Activated CD4-positive, alpha-beta T cell treated with anti-CD3 and anti-CD28 coated beads, Interleukin-2, amount 50 U/mL, for 16 hours (primary cell): ENCODE measurements at places on chromosomes 11 and 22.

DNA sequence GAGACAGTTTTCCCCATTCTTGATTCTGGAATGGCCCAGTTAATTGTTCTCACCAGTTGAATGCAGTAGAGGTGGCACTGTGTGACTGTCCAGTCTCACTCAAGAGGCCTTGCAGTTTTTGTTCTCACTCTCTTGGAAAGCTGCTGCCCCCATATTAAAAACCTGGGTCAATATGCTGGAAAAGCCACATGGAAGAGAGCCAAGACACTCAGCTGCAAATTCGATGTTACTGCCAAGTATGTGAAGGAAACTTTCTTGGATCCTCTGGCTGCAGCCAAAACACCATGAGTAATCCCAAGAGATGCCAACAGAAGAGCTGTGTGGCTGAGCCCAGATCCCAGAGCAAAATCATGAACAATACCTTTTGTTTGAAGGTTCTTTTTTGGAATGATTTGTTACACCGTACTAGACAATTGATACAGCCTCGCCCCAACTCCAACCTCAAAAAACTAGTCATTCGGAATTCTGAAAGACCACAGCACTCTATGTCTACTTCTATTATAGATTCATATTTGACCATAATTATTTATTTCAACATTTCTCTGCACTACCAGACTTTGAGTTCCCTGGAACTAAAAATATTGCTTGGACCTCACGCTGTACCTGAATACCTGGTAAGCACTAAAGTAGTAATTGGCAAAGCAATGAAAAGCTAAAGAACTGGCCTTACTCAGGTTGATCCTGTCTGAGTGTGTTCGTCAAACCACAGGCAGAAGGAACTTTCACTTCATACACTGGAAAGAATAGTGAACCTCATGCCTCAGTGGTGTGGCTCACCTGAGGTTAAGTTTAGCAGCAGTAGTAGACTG is 378.8 kb downstream of the ETS1 start:
- DNase-seq, result no peak

- no peak for DNase-seq
Measured at GRCh38 chr11:33687733-33688479, 12.7 kb downstream of the C11orf91 start.

GRCh38 chr11:121711939-121712338 is 259.2 kb upstream of the SORL1-AS1 start:
- DNase-seq, result no peak

GRCh38 chr11:120674542-120674941 is 163.0 kb downstream of the GRIK4 start:
- no peak for DNase-seq

DNA sequence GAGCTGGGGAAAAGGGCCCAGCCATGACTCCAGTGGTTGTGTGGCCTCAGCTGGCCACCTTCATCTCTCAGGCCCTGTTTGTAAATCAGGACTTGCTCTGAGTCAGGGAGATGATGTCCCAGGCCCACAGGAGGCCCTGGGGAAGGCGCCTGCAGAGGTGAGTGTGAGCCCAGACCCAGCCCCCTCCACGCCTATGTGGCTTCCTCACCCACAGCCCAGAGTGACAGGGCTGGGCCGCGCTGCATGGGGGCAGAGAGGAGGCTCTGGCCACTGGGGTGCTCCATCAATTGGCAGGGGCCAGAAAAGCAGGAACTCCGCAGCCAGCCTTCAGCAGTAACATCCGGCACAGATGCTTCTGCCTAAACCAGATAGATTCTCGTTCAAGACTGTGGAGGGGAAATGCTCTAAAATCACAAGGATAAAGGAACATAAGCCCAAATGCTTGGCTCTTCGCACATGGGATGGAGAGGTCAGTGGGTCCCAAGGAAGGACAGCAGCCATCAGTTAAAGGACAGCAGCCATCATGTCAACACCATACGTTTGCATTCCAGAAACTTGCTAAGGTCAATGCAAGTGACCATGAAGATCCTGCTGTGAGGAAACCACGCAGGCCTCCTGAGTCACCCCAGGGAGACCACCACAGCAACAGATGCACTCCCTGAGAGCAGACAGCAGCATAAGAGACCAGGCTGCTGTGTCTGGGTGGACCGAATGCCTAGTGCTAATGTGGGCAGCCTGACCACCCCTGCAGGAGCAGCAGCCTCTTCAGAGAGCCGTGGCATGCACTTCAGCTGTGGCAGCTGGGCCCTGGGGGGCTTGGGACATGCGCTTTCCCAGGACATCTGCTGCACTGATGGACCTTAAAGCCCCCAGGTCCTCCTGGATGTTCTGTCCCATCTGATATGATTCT is 28.3 kb downstream of the OSBPL5 start:
- no peak for DNase-seq

GRCh38 chr11:111422494-111423249 is 43.6 kb upstream of the POU2AF1 start:
- peak; percentile 51 for DNase-seq

GRCh38 chr22:49491726-49492125 is 335.9 kb downstream of the BRD1 start:
- DNase-seq, result no peak

DNA sequence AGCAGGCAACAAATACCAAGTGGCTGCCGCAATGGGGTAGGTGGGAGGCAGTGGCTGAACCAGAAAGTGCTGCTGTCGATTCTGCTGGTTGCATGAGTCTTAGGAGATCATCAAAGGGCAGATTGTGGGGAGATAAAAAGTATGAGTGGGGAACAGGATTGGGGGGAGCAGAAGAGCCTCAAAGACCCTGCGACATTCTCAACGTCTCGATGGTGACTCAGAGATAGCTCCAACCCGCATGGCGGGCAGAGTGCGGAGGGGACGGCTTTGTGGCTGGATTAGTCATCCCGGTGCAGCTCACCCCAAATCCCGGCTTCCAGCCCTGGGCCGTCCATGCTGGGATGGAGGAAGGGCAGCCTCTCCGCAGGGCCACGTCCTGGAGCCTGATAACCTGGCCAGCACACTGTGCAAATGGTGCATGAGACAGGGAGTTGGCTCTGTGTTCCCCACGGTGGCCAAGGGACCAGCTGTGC is 11.6 kb upstream of the RTN4R start:
- no peak for DNase-seq

DNA sequence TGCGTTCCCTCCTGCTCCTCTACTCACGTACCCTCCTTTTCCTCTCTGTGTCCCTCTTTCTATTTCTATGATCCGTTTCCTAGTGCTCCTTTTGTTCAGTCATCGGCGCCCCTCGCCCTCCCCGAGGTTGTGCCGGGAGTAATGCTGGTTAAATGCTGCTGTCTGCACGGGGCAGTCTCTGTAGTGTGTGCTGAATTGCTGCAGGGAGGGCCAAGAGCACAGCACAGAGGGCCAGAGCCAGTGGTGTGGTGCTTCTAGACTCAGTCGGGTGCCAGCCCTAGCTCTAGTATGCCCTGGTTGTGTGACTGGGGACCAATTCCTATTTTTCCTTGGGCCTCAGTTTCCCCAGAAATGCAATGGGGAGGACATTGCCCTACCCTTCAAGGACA is 98.3 kb downstream of the PKNOX2 start:
- no peak for DNase-seq

DNA sequence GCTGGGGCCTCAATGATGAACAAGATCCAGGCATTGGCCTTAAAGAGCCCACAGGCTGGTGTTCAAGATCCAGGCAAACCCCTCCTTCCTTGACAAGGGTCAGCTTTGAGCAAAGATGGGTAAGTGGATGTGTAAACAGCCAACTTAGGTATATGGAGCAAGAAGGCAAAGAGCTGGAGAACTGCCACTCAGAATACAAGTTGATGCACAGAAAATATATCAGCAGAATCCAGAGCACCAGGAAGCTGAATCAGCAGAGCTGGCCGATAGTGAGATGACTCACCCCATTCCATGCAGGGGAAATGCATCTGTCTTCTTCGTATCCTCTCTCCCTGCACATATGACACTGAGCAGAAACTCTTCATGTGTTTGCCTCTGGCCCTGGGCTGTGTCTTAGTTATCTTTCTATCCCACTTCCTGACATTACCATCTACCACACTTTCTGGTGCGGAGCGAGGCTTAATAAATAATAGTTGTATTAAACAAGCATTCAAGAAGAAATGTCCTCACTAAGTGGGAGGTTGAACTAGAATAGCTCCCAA is 57.8 kb downstream of the ENDOD1 start:
- DNase-seq, result peak; percentile 42

DNA sequence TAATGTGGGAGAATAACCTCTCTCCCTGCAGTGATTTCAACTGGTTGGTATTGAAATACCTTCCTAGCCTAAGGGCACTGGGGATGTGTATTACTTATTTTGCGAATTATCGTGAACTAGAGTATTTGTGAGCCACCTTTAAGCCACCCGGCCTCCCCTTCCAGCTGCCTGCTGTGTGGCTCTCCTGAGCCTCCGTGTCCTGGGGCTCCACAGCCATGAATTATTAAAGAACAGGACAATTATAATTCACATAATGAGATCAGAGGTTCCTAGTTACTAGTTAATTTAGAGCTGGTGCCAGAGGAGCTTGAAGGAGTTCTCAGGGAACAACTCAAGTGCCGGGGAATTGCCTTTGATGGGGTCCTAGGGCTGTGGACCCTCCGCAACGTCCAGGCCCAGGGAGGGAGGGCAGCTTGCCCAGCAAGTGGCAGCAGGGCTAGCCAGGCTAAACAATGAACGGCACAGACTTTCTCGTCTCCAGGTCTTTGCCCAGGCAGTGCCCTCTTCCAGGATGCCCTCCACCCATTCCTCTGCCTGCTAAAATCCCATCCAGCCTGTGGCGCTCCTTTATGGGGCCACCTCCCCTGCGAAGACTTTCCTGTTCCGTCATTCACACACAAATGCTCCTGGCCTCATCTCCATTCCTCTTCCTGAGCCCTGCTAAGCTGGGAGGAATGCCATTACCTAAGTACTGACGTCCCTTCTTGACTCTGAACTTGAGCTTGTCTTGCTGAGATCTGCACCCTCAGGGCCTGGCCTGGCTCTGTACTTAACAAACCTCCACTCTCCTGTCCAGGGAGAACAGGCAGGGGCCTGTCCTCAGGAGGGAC is 91.5 kb downstream of the RTL6 start:
- DNase-seq, result no peak

DNA sequence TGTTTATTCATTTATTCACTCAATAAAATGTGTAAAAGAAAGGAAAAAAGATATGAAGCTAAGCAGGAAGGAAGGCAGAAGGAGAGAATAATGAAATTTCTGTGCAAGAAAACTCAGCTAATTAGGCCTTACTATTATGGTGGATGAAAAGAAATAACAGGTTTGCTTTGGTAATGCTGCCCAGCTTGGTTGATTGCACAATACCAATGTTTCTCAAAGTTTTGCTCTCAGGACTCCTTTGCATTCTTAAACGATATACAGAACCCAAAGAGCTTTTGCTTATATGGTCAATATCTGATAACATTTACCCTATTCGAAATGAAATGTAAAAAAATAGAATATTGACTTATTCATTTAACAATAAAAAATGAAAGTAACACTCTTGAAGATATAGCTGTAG is 7.3 kb upstream of the CTSC start:
- DNase-seq, result no peak

GRCh38 chr11:31060880-31061279 is 308.7 kb downstream of the DCDC1 start:
- DNase-seq, result no peak

- DNase-seq, result no peak
Measured at GRCh38 chr11:12803086-12803826, 129.0 kb downstream of the TEAD1 start.

GRCh38 chr22:26327306-26327705 is 101.8 kb upstream of the ASPHD2 start:
- DNase-seq, result no peak

GRCh38 chr11:66694056-66694410 is 16.3 kb upstream of the RBM4B start:
- DNase-seq, result no peak

DNA sequence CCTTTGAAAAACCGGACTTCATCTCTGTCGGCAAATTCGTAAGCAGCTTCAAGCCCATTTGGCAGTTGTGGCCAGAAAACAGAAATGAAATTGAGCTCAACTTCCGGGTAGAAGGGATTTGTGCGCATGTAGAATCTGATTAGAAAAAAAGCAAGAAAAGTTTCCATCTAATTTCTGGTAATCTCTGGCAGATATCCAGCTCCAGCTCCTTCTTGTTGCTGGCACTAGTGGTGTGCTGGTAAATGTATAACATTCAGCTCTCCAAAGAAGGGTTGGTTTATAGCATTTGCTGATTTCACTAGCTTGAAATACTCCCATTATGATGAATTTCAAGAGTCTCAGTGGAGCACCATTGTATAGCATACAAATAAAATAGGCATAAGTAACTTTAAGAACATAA is 5.4 kb downstream of the MMP1 start:
- no peak for DNase-seq

DNA sequence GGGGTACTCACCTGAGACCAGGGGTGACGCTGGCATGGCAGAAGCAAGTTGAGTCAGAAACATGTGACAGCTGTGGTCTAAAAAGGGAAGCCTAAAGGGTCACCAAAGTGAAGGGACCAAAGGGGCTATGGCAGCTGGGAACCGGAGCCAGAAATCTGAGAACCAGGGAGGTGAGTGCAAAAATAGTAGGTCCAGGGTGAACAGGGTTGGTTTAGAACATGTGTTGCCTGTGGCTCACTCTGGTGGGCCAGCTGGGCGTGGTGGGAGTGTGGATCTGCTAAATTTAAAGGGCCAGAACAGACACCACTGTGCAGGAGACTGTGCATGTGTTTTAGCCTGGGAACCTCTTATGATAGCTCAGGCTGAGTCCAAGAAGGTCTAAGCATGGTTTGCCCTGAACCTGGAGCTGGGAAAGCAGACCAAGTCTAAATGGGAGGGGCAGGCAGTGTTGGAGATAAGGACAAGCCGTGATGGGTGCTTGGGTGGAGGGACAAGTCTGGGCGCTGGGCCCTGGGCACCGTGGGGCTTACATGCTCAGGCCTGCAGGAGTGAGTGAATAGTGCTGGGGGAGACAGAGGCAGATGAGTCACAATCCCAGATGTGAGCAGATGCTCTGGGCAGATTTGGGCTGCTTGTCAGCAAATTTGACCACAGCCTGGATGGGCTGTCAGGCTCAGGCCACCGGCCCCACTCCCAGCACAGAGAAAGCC is 41.4 kb upstream of the ZBED5 start:
- DNase-seq, result no peak

- peak; percentile 74 for DNase-seq
Measured at GRCh38 chr11:69642913-69643632, 2.1 kb downstream of the CCND1 start.

- DNase-seq, result no peak
Measured at GRCh38 chr11:61293867-61294716, 1.0 kb downstream of the VWCE start.

- no peak for DNase-seq
Measured at GRCh38 chr11:76773921-76774361, 9.2 kb upstream of the TSKU start.

- no peak for DNase-seq
Measured at GRCh38 chr11:95341221-95341620, 110.2 kb upstream of the SESN3 start.

- DNase-seq, result no peak
Measured at GRCh38 chr11:95134491-95134890, 44.8 kb downstream of the ENDOD1 start.
